Urothelium cell line (cell line): ENCODE measurements at places on chromosomes 4 and X.

GRCh38 chr4:100430451-100430850 lies 87.4 kb downstream of the EMCN start:
- DNase-seq = no peak

GRCh38 chr4:1759818-1760223 lies 33.3 kb upstream of the FGFR3 start:
- no peak for DNase-seq

DNA sequence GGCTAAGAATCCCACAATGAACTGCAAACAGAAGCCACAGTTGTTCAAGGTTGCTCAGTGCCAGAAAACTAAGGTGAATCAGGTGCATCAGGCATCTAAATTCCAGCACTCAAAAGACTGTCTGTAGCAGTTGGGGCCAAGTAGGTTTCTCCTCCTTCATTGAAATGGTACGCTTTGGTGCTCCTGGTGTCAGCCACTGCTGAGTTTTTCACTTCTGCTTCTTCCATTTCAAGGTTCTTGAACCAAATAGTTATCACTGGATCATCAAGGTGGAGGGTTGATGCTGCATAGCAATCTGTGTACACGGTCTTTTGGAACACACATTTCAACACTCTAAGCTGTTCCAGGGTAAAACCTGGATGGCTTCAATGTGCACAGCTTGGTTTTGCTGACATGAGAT lies 74.4 kb downstream of the TMA16 start:
- DNase-seq = no peak

DNA sequence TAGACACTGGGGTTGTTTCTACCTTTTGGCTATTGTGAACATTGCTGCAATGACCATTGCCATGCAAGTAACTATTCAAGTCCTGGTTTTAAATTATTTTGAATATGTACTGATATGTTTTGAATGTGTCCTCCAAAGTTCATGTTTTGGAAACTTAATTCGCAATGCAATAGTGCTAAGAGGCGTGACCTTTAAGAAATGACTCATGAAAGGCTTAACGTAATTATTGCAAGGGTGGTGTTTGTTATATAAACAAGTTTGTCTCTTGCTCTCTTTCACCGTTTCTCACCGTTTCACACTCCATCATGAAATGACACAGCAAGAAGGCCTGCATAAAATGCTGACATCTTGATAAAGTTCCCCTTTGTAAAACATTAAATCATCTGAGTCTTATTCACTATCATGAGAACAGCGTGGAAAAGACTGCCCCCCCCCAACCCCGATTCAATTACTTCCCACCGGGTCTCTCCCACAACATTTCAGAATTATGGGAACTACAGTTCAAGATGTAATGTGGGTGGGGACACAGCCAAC lies 506.9 kb upstream of the FAM47C start:
- no peak for DNase-seq

- DNase-seq = no peak
These were observed 28.1 kb upstream of the NYX start for GRCh38 chrX:41419082-41419481.

- no peak for DNase-seq
These were observed 44.8 kb downstream of the CLDN34 start for GRCh38 chrX:10011991-10012390.

DNA sequence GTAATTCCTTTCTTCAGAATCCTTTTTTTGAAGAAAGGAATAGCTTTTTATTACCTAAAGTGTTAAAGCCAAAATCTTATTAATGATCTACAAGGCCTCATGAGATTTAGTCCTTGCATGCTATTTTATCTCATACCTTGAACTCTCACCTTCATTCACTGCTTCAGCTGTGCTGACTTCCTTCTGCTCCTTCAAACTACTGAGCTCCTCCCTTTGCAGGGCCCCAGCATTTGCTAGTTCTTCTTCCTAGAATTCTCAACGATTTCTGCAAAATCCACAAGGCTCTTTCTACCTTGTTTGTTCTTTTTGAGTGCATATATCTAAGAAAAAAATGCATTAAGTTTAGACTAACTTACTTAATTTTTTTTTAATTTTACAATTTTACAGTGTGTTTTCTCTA lies 619.5 kb downstream of the EPHA5 start:
- DNase-seq = no peak

- DNase-seq = no peak
These were observed 23.3 kb downstream of the BRCC3 start for GRCh38 chrX:155094468-155095061.

GRCh38 chrX:45830343-45830742 lies 629.7 kb upstream of the DIPK2B start:
- no peak for DNase-seq

DNA sequence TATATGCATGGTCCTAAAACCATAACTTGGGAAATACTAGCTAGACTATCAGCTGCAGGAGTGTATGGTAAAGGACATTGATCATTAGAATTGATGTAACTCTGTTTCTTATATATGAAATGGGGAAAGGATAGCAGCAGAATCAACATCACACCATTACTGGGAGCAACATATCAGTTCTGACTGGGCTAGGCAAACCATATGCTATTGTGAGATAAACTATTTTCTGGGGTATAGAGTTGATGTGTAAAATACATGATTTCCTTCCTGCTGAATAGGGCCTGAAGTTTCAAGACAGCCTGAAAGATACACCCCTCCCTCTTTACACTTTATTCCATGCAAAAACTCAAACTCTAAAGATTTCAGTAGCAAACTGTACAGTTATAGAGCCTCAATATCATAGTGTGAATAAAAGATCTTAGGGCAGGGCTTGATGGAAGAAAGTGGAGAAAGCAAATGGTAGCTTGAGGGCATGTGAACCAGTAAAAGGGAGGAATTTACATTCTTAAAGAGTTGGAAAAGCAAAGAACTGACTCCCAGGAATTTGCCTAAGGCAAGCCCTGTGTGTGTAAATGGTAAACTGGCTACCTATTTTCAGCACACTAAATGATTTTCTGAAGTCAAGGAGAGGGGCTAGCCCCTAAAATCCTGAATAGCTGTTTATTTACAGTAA lies 404.1 kb downstream of the MAPK10 start:
- DNase-seq = no peak

GRCh38 chr4:124943938-124944337 lies 231.4 kb upstream of the ANKRD50 start:
- DNase-seq = no peak

DNA sequence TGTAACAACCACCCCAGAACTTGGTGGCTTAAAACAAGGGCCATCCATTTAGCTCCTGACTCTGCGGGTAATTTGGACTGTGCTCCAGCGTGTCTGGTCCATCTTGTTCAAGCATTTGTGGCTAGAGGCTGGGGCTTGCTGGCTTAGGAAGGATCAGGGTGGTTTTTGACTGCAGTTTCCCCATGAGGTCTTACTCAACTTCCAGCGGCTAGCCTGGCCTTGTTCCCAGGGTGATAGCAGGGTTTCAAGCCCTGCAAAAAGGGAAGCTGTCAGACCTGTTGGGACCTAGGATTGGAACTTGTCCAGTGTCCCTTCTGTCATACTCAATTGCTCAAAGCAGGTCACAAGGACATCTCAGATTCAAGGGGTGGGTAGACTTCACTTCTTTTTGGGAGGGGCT lies 205.9 kb downstream of the STIM2 start:
- DNase-seq = no peak

DNA sequence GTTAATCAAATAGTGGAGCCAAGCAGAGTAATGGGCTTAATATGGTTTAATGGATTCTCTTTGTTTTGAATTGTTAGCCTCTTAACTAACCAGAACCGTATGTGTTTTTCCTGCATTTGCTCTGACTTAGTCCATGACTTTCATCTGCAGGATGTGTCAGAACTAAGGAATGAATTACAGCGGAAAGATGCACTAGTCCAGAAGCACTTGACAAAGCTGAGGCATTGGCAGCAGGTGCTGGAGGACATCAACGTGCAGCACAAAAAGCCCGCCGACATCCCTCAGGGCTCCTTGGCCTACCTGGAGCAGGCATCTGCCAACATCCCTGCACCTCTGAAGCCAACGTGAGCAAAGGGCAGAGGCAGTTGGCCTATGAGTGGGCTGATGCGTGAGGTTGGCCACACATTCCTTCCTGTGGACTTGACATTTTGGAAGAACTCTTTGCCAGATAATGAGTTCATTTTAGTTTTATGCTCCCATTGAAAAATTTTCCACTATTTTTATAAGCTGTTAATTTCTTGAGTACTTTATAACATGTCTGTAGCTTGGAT lies 9.1 kb downstream of the MED28 start:
- no peak for DNase-seq

GRCh38 chr4:127849505-127850234 lies 31.0 kb upstream of the PLK4 start:
- no peak for DNase-seq

DNA sequence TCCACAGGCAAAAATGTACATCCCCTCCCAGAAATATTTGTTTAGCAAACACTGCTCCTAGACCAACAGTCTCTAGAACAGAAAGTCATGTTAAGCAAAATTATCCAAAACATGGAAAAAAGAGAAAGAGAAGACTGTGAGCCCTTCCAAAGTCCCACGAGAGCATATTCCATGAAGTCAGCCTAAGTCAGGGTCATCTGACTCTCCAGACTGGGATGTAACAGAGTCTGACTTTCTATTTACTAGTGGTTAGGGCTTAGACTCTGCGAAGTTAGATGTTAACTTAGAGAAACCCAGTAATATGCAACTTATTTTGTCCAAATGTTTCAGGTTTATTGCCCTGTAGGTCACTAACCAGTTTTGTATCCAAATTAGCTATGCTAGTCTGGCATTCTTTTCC lies 102.3 kb downstream of the MID1 start:
- DNase-seq = no peak

DNA sequence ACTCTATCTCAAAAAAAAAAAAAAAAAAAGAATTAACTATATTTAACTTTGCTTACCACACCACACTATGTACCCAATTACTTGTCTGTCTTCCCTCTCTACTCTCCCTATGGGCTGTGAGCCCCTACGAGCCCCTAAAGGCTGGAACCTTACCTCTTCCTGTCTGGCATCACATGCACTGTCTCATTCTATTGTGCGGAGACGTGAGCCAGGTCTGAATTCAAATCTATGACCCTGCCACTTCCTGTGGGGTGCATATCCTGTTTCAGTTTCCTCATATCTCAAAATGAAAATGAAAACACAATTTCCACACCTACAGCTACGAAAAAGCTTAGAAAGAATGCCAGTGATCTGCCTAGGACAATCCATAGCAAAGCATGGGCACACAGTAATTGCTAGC lies 42.9 kb upstream of the HS3ST1 start:
- DNase-seq = no peak

GRCh38 chrX:7444967-7445366 lies 297.0 kb upstream of the PUDP start:
- DNase-seq = peak; percentile 23

DNA sequence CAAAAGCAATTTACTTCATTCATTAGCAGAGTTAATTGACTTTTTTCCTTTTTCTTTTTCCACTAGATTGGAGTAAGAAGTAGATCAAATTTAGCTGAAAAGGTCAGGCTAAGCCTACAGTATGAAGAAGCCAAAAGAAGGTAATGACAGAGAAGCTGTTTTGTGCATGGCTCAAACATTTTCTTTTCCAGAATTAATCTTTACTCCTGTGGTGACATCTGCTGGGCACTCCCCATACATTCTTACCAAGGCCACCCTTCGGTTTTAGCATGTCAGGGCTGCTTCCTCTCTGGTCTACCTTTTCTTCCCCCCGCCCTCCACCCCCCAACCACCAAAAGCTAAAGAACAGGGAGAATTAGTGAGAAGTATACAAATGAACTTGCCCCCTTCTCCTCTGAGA lies 70.2 kb downstream of the CLDN22 start:
- DNase-seq = no peak

DNA sequence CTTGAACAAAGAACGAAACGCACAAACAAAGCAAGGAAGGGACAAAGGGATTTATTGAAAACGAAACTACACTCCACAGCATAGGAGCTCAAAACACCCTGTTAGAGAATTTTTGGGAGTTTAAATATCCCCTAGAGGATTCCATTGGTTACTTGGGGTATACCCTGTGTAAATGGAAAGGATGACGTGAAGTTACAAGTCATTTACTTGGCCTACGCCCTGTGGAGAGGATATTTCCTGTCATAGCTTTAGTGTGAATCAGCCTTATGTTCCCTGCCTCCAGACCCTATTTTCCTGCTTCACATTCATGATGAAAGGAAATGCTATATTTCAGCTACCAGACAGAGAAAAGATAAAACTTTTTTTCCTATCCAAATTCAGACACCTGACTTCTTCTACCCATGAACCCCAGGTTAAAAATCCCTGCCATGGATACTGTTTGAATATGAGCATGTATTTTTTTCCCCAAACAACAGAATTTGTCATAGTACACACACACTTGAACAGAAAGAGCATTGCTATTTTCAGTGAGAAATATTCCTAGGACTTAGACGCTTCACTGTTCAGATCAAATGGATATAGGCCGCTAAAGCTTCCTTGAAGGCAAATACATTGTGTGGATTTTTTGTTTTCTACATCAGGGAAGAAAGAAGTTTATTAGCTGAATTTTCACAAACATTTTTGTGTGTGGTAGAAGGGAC lies 20.4 kb downstream of the PIN4 start:
- DNase-seq = peak; percentile 6

GRCh38 chr4:21830272-21830671 lies 118.3 kb downstream of the KCNIP4 start:
- no peak for DNase-seq

GRCh38 chr4:166165829-166166420 lies 292.9 kb downstream of the TLL1 start:
- peak; percentile 41 for DNase-seq

DNA sequence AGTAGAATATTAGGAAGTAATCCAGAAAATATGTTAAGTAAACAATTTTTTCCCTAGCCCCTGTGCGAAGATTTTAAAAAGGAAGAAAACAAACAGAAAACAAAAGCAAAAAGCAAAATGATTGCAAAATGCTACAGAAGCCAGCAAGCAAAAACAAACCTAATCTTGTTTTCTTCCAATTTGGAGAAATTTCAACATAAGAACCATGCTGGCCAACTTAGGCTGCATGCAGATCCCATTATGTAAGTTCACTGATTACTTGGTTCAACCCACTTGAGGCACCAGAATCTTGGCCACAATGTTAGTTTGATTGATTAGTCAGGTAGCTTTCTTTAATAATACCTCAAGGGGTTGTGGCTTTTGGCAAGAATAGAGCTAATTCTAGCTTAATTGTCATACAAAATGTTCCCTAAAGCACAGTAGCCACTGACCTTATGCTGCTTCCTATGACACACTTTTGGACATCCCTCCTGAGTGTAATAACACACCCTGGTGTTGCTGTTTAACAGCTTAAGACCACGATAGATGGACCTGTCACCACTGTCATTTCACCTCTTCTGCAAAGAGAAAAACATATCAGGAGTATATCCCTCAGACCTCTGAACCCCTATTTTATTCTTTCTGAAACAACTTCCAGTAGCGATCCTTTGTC lies 2342.1 kb downstream of the PCDH7 start:
- no peak for DNase-seq
